ENCODE measurements at places on chromosomes 13 and 19. TPM values are rescaled to one million over a fixed set of nuclear protein-coding genes. Genes with fewer than 3 reads are reported as not detected.

- no peak for DNase-seq
- H3K27ac ChIP-seq: peak overlapping the region; percentile 98
- peaks cover 21% of the 10 kb centered on the region for H3K36me3 ChIP-seq
- peaks cover 4% of the 10 kb centered on the region for H3K27me3 ChIP-seq
- peak overlapping the region; percentile 86 for H3K4me3 ChIP-seq
These were observed 676 bp upstream of the ZNF574 start for GRCh38 chr19:42075364-42075615.

DNA sequence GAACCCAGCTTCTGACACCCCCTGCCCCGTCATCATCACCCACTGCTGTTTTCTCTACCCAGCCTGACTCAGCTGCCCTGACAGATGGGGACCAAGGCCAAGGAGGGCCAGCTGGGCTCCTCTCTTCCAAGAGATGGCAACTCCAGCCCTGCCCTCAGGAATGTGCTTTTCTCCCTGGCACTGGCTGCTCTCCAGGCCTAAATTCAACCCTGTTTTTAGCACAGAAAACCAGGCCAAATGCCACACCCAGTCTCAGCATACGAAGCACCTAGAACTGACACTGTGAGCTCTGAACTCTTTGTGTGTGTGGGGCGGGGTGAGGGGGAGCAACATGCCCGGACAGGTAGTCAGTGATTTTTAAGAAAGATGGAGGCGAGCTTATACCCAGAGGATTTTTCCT lies 23.4 kb upstream of the IGFL1 start:
- no peak overlapping the region for H3K4me3 ChIP-seq
- peaks cover 7% of the 10 kb centered on the region for H3K27me3 ChIP-seq

DNA sequence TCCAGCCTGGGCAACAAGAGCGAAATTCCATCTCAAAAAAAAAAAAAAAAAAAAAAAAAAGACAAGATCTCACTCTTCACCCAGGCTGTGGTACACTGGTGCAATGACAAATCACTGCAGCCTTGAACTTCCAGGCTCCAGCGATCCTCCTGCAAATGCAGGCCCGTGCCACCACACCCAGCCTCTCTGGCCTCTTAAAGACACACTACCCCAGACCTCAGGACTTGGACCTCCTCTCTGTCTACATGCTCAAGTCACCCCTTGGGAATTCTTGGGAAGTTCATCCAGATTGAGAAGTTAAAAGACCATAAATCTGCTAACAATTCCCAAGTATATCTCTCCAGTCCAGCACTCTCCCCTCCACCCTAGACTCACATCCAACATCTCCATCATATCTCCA lies 10.6 kb upstream of the HIPK4 start:
- H3K36me3 ChIP-seq: no peaks in the 10 kb centered on the region
- no peak overlapping the region for H3K4me3 ChIP-seq
- no peaks in the 10 kb centered on the region for H3K27me3 ChIP-seq
- DNase-seq: no peak
- peaks cover 27% of the 10 kb centered on the region for H3K4me1 ChIP-seq
- H3K27ac ChIP-seq: no peak overlapping the region

DNA sequence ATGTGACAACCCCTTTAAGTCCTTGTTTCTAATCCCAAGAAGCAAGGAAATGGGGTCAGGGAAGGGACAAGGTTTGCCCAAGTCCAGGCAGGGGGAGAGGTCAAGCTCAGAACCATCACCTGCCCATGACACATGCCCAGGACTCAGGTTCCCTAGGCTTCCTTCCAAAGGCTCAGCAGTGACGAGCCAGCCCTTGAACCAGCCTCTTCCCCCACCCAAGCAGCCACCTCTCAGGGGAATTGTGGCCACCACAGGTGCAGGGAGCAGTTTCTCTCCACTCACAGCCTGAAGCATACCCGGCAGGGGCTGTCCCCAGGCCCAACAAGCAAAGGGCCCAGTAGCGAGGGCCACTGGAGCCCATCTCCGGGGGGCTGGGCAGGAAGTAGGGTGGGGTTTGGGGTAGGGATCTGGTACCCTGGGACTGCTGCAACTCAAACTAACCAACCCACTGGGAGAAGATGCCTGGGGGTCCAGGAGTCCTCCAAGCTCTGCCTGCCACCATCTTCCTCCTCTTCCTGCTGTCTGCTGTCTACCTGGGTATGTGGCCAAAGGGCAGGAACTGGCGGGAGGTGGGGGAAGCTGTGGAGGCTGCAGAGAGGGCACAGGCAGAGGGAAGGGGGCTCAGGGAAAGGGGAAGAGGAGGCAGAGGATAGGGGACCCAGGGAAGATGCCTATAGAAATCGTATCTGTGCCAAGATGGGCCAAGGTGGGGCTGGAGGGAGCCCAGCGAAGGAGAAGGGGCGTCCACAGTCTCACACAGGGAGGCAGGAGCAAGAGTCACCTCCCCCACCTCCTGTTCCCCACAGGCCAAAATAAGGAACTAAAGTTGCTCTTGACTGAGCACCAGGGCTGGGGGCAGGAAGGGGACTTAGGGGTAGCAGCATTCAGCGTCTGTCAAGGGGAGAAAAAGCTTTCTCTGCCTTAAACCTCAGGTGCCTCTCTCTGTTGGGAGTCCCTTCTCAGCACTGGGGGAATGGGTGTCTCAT lies at the start of gene CD79A:
Gene CD79A, plus strand, starts transcription at position 433 of the 986 bp plus-strand sequence. Its CDS starts 26 bp downstream, at position 459.
- H3K4me3 ChIP-seq: peak within 1 kb of the TSS; percentile 18
- no peaks in the 10 kb centered on the region for H3K36me3 ChIP-seq
- peak within 1 kb of the TSS; percentile 93 for H3K27ac ChIP-seq
- DNase-seq: peak; percentile 47

DNA sequence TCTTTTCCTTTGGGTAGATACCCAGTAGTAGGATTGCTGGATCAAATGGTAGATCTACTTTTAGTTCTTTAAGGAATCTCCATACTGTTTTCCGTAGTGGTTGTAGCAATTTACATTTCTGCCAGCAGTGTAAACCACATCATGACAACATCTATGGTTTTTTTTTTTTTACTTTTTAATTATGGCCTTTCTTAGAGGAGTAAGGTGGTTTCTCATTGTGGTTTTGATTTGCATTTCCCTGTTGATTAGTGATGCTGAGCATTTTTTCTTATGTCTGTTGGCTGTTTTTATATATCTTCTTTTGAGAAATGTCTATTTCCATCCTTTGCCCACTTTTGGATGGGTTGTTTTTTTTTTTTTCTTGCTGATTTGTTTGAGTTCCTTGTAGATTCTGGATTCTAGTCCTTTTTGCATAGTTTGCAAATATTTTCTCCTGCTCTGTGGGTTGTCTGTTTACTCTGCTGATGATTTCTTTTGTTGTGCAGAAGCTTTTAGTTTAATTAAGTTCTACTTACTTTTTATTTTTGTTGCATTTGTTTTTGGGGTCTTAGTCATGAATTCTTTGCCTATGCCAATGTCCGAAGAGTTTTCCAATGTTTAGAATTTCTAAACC lies 38.8 kb downstream of the TDRD3 start:
- no peaks in the 10 kb centered on the region for H3K4me1 ChIP-seq
- peak; percentile 27 for DNase-seq
- no peaks in the 10 kb centered on the region for H3K36me3 ChIP-seq
- H3K4me3 ChIP-seq: no peak overlapping the region
- no peaks in the 10 kb centered on the region for H3K27me3 ChIP-seq

GRCh38 chr13:96229356-96229755 lies 139.4 kb downstream of the HS6ST3 start:
- no peak overlapping the region for H3K4me3 ChIP-seq
- no peaks in the 10 kb centered on the region for H3K27me3 ChIP-seq
- DNase-seq: no peak
- no peaks in the 10 kb centered on the region for H3K36me3 ChIP-seq

- H3K36me3 ChIP-seq: no peaks in the 10 kb centered on the region
- H3K27me3 ChIP-seq: no peaks in the 10 kb centered on the region
- H3K4me1 ChIP-seq: no peaks in the 10 kb centered on the region
- H3K4me3 ChIP-seq: no peak overlapping the region
- DNase-seq: no peak
- H3K27ac ChIP-seq: no peak overlapping the region
These were observed 36.5 kb downstream of the TSHZ3 start for GRCh38 chr19:31312677-31313244.

- H3K4me3 ChIP-seq: no peak overlapping the region
- DNase-seq: no peak
- no peaks in the 10 kb centered on the region for H3K27me3 ChIP-seq
- peaks cover 4% of the 10 kb centered on the region for H3K4me1 ChIP-seq
These were observed 7.7 kb upstream of the CSNK1G2 start for GRCh38 chr19:1933244-1933643.

- no peak for DNase-seq
- peaks cover 18% of the 10 kb centered on the region for H3K36me3 ChIP-seq
- no peaks in the 10 kb centered on the region for H3K27me3 ChIP-seq
- peaks cover 22% of the 10 kb centered on the region for H3K4me1 ChIP-seq
These were observed 823 bp upstream of the ZNF567 start for GRCh38 chr19:36686365-36687213.

DNA sequence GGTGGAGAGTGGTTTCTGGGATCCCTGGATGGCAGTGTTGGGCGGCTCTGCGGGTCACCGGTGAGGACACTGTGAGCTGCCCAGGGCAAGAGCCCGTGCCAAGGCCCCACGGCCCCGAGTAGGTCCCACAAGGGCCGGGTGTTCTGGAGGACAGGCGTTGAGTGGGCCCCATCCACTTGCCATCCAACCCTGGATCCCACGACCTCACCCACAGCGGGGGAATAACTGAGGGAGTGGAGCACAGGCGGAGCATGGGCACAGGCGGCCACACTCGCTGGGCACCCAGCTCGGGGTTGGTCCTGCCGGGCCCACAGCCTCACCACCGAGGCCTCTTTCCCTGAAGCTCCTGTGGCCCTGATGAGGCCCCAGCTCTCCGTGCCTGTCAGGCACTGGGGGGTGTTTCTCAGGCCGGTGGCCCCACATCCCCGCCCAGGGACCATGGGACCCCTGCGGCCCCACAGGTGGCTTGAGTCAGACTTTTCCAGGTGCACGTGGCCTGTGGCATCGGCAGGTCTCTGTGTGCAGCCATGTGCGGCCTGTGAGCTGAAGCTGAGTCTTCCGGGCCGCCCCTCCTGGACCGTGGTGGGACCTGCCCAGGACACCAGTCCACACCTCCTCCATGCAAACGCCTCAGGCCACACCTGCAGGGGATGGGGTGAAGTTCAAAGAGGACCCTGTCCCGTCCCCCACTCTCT lies 16.6 kb downstream of the TMEM255B start:
- H3K36me3 ChIP-seq: no peaks in the 10 kb centered on the region
- H3K4me3 ChIP-seq: no peak overlapping the region
- H3K27ac ChIP-seq: no peak overlapping the region
- DNase-seq: no peak
- no peaks in the 10 kb centered on the region for H3K4me1 ChIP-seq

DNA sequence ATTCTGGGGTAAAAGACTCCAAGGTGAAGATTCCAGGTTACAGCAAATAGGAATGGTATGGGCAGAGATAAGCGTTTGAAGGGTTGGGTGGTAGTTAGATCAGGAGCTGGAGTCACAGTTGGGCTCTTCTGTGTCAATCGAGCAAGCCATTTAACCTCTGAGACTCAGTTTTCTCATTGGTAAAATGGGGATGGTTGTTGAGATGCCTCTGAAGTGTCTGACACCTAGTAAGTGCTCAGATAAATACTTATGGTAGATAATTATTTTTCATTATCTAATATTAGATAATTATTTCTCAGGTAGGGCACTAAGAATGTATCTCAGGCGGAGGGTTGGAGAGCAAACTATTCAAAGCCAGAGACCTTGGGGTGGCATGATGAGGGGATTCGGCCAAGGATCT lies 7.8 kb downstream of the LTBP4 start:
- H3K4me1 ChIP-seq: peaks cover 23% of the 10 kb centered on the region
- peaks cover 5% of the 10 kb centered on the region for H3K27me3 ChIP-seq
- H3K27ac ChIP-seq: peak overlapping the region; percentile 90
- no peak for DNase-seq
- H3K4me3 ChIP-seq: peak overlapping the region; percentile 58
- no peaks in the 10 kb centered on the region for H3K36me3 ChIP-seq

DNA sequence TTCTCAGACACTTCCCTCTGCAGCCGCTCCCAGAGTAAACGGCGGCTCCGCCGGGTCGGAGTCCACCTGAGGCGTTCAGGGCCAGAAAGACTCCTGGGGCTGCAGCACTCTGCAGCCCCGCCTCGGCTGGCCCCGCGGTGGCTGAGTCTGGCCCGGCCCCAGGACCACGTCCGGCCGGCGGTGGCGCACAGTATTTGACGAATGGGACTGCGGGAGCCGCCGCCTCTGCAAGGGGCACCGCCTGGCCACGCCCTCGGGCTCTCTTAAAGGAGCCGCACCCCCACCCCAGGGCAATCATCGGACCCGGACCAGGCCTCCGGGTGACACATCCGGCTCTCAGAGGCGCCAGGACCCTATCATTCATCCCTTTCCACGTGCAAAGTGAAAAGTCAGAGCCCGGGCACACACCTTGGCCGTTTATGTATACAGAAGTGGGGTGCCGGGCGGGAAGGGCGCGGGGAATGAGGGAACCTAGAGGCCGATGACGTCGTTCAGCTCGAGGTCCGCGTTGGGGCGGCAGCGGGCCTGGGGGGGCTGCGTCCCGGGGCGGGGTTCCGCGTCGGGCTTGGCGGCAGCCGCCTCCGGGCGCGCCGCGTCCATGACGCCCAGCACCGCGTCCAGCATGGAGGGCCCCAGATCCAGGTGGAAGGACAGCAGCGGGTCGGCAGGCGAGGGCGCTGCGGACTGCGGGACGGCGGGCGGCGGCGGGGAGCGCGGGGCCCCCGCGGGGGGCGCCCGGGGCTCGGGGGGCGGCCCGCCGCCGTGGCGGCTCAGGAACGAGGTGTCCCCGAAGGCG lies 1.2 kb upstream of the LENG9 start:
- peaks cover 35% of the 10 kb centered on the region for H3K4me1 ChIP-seq
- H3K27ac ChIP-seq: peak overlapping the region; percentile 72
- H3K36me3 ChIP-seq: peaks cover 4% of the 10 kb centered on the region
- peak overlapping the region; percentile 85 for H3K4me3 ChIP-seq
- no peak for DNase-seq

GRCh38 chr19:6535558-6536137 lies 4.8 kb downstream of the TNFSF9 start:
- H3K27me3 ChIP-seq: peaks cover 39% of the 10 kb centered on the region
- H3K4me1 ChIP-seq: peaks cover 58% of the 10 kb centered on the region
- no peak overlapping the region for H3K27ac ChIP-seq
- H3K36me3 ChIP-seq: no peaks in the 10 kb centered on the region
- H3K4me3 ChIP-seq: no peak overlapping the region

Gene SLC39A3
- total RNA-seq: 13.2 TPM

Gene SPATA13
- total RNA-seq: 108 TPM

Gene IZUMO4
- 15.5 TPM for total RNA-seq

Gene NLRP7
- total RNA-seq: not detected

Gene KLK6
- not detected for total RNA-seq

Gene ZNF837
- total RNA-seq: 1.7 TPM

Gene THAP8
- total RNA-seq: 8.0 TPM

Gene MAST1
- total RNA-seq: 0.75 TPM

Gene LAIR1
- 40.2 TPM for total RNA-seq

Gene CEACAM8
- total RNA-seq: not detected

Gene ZNF560
- total RNA-seq: not detected

Measured in T-cell (primary cell).